ENCODE measurements at places on chromosomes 1 and 21.
A peak's percentile ranks its signal among the peaks of the same experiment; 100 is the strongest.

DNA sequence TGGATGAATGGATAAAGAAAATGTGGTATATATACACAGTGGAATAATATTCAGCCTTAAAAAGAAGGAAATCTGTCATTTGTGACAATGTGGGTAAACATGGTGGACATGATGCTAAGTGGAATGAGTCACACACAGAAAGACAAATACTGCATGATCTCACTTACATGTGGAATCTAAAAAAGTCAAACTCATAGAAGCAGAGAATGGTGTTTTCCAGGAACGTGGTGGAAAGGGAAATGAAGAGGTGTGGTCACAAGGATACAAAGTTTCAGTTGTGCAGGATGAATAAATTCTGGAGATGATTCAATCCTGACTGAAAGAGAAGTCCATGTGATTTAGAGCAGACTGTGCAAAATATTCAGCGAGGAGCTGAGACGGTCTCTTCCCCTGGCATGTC, 56.6 kb downstream of the RYR2 start:
- no peak for DNase-seq

- no peak for DNase-seq
Measured at GRCh38 chr1:246579818-246580217, 13.6 kb downstream of the CNST start.

GRCh38 chr1:157626099-157626498, 28.2 kb upstream of the FCRL4 start:
- peak; percentile 64 for DNase-seq

- DNase-seq, result no peak
Measured at GRCh38 chr1:61254634-61255357, 172.4 kb downstream of the NFIA start.

DNA sequence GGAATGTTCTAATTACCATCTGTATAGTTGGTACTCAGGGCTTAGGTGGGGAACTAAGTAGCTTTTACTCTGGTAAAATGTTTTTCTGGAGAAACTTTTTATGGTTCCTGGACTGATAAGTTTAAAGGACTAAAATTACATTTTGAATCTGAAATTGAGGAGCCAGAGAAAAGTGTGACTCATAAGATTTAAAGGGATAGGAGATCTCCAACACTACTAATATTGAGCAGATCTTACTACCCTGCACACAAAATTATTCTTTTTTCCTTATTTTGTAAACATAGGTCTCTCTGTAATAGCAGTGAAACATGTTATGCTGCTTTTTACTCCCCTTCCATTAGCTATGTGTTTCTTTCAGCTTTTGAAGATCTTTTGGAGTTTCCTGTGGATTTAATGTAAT, 32.5 kb downstream of the MTF2 start:
- no peak for DNase-seq

DNA sequence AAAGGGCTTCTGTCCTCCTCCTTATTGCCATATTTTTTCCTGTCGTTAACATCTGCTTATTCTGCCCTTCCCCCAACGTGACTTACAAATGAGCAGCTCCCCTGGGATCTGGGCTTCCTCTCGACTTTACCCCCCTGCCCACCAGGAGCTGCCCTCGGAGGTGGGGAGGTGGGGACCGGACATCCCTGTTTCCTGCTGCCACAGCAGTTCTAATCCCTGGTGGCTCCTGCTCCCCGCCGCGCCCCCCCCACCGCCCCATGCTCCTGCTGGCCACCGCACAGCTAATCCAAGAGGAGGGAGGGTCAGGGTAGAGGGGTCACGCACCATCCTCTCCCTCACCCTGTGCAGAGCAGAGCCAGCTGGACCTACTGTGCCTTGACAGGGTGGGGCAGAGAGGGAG, 4.4 kb upstream of the SLC27A3 start:
- no peak for DNase-seq

DNA sequence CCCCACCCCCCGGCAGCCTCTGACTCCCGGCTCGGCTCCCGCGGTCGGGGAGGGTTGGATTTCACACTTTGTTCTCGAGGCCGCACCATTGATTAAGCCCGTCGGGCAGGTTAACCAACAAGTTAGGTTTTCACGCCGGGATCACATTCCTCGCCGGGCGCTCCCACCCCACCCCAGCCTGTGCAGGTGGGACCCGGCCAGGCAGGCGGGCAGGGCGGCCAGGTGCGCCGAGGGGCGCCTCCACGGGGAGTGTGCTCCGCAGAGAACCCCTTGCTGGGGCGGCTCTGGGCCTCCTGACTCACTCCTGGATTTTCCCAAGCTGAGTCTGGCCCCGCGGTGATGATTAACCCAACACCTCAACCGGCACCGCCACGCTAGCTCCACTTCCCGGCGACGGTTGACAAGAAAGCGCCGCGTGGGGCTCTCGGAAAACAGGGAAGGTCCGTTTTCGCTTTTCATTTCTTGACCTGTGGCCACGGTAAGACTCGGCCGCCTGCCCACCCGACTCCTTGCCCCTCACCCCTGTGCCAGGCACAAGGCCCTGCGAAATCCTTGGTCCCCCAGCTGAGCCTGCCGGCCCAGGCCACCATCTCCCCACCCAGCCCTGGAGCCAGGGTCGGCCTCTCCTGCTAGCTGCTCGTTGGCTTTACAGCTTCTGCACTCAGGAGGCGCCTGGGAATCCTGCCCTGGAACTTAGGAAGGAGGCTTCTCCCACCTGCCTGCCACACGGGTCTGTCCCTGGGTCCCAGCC, 8.8 kb upstream of the TTLL10 start:
- DNase-seq, result no peak

- no peak for DNase-seq
Measured at GRCh38 chr1:85340427-85340826, 64.0 kb upstream of the BCL10 start.

DNA sequence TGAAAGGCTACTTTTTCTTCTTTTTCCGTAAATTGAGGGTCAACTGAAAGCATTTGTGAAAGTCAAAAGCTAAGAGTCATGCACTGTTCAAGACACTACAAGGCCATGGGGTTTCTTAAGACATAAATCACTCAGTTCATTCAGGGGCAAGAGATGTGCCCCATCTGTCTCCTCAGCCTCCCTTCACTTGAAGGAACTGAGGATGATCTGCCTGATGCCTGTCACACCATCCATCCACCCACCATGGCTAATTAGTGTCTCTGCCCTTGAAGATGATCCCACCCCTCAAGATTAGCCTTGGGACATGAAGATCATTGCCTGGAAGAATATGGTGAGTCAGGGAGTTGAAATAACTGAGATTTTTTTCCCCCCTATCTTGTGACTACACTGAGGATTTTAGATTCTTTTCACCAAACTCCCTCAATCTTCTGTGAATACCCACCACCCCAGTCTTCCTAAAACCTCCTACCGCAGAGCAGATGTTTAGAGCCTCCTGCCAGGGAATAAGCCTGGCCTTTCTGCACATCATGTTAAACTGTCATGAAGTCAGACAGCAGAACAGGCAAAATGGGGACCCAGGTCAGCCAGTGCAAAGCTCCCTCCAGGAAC, 88.6 kb upstream of the LMO4 start:
- no peak for DNase-seq

DNA sequence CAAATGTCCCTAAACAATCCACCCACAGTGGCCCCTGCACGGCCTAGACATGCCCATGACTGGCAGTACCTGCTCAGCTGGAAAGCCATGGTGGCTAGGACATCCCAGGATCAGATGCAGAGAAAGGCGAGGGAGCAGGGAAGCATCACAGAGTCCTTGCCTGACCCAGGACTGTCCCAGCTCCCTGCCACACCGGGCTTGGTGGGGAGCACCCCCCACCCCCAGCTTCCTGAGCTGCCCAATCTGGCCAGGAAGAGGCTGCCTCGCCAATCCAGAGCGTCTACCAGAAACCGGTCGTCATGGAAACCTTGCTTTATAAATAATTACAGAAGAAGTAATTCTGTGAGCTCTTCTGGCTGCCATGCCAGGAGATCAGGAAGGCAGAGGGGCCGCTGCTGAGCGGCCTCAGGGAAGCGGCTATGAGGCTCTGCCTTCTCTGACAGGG, 34.8 kb downstream of the ACOT7 start:
- no peak for DNase-seq
